Left colon (tissue), 2 donors: ENCODE measurements at places on chromosomes 11 and 22. TPM values are rescaled to one million over a fixed set of nuclear protein-coding genes. Genes with fewer than 3 reads are reported as not detected.
A peak's percentile ranks its signal among the peaks of the same experiment; 100 is the strongest.

DNA sequence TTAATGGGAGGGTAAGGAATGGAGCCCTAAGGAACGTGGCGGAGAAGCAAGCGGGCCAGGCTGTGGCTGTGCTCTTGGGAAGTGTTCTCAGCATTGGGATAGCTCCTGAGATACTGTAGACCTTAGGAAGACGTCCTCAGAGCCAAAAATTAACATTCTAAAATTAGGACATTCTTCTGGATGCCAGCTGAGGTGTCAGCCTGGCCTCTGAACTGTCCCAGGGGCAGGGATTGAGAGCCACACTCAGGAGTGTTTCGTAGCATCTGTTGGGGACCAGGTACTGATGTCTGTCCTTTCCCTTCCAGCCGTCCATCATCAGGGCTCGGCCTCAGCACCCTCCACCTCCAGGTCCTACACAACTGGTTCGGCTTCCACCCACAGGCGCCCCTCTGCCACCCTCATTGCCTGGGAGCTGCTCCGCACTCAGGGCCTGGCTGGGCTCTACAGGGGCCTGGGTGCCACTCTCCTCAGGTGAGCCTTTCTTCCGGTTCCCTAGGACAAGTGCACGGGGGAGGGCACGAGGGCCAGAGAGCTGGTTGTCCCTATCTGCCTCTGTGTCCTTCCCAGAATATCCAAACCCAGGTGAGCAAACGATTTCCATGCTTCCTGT lies 23.6 kb downstream of the SLC25A18 start:
- no peak for DNase-seq

DNA sequence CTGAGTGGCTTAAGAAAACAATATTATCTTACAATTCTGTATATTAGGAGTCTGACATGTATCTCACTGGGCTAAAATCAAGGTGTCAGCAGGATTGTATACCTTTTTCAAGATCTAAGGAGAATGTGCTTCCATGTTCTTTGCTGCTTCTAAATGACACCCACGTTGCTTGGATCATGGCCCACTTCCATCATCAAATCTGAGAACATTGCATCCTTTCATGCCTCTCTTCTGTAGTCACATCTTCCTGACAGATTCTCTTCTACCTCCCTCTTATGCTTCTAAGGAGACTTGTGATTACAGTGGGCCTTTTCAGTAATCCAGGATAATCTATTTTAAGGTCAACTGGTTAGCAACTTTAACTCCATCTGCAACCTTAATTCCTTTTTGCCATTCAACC lies 499.4 kb downstream of the FAM181B start:
- DNase-seq, result no peak

DNA sequence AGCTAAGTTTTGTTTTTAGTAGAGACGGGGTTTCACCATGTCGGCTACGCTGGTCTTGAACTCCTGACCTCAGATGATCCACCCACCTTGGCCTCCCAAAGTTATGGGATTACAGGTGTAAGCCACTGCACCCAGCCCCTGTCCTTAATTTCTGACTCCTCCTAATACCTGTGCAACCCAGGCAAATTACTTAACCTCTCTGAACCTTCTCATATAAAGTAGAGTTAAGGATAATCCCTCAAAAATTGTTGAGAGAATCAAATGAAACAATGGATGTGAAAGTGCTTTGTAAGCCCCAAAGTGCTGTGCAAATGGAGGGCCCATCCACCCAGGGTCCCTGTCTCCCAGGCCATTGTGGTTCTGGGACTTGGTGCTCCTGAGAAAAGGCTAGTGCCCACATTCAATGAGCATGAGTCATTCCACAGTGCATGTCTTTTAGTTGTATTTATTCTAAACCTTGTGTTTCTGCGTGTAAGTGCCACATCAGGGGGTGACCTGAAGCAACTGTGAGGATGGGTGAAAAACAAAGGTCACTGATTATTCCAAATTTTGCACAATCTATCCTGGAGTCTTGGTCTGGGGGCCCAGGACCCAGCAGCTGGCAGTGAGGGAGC lies 61.4 kb upstream of the PTPRJ start:
- no peak for DNase-seq

DNA sequence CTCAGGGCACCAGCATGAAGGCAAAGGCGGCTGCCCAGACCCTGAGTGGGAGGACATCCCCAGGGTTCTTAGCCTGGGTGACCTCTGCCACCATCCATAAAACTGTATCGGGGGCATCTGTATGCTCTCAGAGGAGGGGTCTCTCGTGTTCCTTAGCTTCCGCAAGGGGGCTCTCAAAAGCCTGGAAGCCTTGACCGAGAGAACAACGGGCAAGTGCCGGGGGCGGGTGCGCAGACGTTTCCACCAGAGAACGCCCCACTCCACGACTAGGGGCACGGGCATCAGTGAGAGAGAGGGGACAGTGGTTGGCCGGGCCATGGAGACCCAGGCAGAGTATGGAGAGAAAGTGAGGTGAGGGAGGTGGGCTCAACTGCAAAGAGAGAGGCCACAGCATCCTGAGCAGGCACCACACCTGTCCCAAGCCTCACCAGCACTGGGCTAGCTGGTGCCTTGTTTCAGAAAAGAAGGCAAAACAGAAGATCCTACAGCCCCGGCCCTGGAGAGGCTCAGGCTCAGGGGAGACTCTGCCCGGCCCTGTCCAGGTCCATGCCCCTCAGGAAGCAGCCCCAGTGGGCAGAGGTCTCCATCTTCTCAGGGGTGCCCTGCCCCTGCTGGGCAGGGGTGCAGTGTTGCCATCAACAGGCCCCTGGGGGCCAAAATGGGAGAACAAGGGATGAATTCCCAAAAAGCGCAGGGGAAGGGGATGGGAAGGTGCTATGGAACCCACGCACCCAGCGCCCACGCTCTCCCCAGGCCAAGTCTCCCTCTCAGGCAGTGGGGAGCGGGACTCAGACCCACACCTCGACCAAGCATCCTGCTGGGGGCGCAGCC lies 5.9 kb downstream of the TSPAN32 start:
- no peak for DNase-seq

DNA sequence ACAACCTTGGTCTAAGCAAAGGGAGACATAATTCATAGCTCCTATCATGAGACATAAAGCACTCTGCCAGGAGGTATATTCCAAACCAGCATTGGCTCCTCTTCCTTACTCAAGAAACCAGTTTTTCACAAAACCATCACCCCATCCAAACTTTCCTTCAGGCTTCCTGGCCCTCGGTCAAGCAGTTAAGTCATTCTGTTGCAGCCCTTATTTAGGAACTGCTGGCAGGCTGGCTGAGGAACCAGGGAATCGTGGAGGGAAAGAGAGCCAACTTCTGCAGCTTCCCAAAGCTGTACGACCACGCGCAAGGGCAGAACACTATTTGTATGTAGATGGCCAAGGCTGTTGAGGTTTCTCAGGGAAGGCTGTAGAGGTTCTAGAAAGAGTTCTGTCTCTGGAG lies 680 bp downstream of the IFT46 start:
- peak; percentile 30 for DNase-seq

DNA sequence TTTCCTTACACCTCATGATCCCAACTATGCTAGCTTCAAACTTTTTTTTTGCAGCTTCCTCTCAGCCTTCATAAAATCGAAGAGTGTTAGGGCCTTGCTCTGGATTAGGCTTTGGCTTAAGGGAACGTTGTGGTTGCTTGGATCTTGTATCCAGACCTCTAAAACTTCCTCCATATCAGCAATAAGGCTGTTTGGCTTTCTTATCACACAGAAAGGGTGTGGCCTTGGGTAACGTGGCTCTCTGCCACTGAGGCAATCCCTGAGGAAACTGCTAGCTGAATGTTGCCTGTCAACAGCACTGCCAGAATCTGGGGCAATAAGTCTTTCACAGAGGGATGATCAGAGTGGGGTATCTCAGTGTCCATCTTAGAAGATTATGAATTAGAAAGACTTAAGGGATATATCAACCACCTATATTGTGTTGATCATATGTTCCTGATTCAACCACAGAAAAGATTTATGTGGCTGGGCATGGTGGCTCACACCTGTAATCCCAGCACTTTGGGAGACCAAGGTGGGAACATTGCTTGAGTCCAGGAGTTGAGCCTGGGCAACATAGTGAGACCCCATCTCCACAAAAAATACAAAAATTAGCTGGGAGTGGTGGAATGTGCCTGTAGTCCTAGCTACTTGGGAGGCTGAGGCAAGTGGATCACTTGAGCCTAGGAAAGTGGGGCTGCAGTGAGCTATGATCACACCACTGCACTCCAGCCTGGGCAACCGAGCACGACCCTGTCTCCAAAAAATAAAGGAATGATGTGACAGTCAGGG lies 12.5 kb upstream of the CUL5 start:
- DNase-seq, result no peak

DNA sequence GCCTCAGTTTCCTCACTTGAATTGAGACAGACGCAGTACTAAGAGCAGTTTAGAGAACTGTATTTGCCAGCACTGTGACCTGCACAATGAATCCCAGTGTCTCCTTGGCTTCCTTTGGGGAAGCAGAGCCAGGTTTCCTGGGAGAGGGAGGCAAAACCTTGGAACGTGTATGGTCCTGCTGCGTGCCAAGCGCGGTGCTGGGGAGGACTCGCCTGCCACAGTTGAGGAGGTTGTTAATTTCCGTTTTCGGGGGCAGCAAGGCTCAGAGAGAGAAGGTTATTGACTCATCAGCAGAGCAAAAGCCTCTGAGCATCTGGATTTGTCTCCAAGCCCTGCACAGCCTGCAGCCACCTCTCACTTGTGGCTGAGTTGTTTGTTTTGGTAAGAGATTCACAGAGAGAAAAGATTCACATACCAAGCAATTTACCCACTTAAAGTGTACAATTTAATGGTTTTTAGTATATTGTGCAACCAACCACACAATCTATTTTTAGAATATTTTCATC lies 10.8 kb downstream of the SYT12 start:
- DNase-seq, result no peak

DNA sequence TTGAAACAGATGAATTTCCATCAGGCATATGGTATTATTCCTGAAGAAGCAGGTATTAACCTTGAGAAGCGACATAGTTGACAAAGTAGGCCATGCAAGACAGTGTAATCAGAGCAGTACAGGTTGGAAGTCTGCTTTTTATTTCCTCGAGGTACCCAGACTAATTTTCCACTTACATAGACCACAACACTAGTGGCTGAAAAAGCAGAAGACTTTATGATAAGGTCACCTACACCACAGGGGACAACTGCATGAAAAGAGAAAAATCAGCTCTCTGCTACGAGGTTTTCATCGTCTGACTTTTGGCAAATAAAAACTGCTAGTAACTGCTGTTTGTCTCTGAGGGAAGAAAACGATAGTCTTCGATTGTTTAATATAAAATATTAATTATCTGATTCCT lies 77.5 kb downstream of the CNTN5 start:
- DNase-seq, result no peak

DNA sequence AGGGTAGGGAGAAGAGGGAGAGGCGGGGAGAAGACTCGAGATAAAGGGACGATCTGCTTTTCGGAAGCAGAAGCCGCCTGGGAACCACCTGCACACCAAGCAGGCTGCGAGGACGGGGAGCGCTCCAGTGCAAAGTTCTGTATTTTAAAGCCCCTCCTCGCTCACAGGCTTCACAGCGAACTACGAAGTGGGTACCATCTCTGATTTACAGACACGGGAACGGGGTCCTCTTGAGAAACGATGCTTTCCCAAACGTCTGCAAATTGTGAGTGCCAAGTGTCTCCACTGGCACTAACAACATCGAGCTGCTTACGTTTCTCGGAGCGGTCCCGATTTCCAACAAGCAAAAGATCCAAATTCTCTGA lies 700 bp upstream of the STX3 start:
- DNase-seq, result peak; percentile 50

DNA sequence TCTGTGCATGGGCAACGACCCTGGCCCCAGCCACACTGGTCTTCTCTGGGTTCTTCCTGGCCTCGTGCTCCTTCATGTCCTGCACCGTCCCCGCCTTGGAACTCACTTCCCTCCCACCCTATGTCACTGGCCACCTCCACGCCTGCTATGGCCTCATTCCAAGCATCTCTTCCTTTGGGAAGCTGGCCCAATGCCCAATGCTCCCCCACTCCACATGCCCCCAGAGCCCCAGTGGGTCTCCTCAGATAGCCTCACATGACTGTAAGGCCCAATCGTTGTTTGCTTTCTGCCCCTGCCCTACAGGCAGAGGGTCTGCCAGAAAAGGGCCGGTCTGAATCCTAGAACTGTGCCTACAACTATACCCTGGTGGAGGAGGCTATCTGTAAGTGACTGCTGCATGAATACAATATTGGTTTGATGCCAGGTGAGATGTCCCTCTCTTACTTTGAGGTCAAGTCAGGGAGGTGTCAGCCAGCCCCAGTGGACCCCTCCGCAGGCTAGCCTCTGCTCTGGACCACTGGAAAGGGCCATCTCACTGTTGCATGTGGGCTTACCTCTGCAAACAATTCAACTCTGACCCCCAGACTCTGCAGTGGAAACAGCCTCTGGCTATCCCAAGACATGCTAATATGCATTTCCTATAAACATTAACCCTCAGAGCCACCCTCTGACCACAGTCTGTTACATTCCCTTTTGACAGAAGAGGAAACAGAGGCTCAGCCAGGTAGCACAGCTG lies 2.1 kb upstream of the GNAZ start:
- peak; percentile 2 for DNase-seq

DNA sequence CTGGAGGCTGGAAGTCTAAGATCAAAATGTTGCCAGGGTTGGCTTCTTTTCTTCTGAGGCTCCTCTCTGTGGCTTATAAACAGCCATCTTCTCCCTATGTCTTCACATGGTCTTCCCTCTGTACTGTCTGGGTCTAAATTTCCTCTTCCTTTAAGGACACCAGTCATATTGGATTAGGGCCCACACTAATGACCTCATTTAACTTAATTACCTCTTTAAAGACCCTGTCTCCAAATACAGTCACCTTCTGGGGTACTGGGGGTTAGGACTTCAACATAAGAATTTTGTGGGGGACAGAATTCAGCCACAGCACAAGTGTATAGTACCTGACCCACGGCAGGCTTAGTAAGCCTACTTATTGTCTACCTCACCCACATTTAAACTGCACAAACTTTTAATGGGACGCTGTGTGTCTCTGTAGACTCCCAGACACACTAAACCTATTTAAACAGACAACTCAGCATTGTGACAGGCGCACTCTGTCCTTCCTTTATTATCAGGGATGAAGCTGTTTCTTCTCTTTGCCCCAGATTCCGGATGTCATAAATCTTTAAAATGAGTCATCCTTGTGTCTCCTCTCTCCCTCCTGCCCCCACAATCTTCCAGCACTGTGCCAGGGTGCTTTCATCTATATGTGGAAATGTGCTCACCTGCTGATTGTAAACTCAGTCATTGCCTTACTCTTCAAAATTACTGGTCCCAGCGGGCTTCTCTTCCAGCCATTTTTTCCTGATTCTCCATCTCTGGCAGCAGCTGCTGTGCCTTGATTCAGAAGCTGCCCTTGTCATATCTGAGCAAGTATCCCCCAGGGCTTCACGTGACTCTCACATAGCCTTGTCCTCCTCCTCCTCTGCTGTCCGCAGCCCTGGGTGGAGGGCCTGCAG lies 5.4 kb upstream of the MAPK8IP1 start:
- DNase-seq, result no peak

CHRM1 gene
- 0.84 TPM for total RNA-seq

FAM180B gene
- total RNA-seq, result not detected

P2RX6 gene
- total RNA-seq, result 1.5 TPM

TECTA gene
- 0.24 TPM for total RNA-seq

EIF1AD gene
- total RNA-seq, result 31.3 TPM

TST gene
- 507 TPM for total RNA-seq

BDNF gene
- 0.15 TPM for total RNA-seq

KCTD14 gene
- 13.8 TPM for total RNA-seq

ENTHD1 gene
- not detected for total RNA-seq
